ENCODE measurements at places on chromosomes 16 and 17.

GRCh38 chr16:76749780-76750375, 441.1 kb upstream of the MON1B start:
- no peak for DNase-seq

DNA sequence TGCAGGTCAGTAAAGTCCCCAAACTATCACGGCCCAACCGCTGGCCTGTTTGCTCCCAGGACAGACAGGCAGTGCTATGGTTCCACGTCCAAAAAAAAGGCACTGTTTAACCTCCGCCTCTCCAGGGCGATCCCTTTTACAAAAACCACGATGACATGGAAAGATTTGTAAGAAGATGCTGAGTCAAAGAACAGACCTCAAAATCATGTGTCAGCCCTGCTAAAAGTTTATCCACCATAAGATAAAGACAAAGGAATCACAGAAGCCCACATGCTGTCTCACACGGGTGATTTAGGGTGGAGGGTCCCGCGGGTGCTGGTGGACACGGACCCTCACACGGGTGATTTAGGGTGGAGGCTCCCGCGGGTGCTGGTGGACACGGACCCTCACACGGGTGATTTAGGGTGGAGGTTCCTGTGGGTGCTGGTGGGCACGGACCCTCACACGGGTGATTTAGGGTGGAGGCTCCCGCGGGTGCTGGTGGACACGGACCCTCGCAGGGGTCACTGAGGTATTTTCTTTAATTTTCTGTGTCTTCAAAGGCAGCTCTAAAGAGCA, 117.2 kb upstream of the METRNL start:
- no peak for DNase-seq

- DNase-seq: no peak
Measured at GRCh38 chr16:73418051-73418450, 370.1 kb upstream of the ZFHX3 start.

GRCh38 chr17:63514477-63514876, 8.7 kb upstream of the KCNH6 start:
- no peak for DNase-seq

DNA sequence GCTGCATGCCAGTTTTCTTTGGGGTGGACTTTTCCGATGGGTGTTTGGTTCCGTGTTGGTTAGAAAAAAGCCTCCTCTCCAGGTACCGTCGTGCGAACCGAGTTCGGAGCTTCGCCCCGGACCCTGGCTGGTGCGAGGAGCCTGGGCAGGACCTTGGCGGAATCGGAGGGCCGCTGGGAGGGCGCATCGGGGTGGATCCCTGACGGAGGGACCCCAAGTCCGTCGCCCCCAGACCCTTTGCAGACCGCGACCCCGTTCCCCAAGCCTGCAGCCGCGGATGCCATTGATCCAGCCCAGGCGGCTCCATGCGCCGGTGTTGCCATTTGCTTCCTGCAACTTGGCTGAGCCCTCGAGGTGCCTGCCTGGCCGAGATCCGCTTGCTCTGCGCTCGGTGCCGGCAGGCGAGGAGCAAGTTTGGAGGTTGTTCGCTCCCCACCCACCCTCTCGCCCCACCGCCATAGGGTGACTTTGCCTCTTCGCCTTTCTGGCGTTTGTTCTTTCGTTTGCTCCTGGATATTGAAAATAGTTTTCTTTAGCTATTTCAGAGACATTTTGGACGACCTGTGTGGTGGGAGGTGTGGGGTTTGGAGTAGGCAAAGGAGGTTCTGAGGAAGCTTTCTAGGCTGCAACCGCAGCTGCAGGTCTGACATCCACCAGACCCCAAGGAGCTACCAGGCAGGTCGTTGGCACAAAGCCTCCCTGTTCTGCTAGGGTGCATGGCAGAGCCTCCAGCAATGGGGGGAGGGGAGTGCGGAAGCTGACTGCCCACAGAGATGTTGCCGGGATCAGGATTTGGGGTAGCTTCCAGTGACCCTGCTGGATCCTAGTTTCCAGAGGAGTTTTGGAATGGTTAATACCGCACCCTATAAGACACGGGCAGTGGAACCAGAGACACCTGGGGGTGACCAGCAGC, 58.2 kb downstream of the RAP1GAP2 start:
- DNase-seq: no peak

Data from choroid plexus epithelial cell (primary cell).